ENCODE measurements at places on chromosomes 11 and 22.

GRCh38 chr22:46776876-46777608 is 14.6 kb downstream of the TBC1D22A start:
- no peak for DNase-seq

DNA sequence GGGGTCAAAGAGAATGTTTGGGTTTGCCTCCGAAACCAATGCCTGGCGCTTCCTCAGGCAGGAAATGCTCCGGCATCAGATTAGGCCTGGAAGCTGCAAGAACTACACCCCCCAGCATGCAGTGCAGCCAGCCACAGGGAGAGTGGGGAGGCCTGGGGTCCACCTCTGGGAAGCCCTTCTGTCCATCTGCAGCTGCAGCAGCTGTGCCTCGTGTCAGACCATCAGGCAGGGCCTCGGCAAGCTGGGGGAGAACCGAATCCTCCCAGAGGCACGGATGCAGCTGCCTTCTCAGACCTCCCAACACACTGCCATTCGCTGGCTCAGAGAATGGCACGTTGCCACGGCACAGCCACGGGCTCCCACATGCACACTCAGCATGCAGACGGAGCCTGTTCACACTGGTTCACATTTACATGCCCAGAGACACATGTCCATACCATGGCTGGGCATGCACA is 57.4 kb downstream of the NECTIN1 start:
- DNase-seq = no peak

DNA sequence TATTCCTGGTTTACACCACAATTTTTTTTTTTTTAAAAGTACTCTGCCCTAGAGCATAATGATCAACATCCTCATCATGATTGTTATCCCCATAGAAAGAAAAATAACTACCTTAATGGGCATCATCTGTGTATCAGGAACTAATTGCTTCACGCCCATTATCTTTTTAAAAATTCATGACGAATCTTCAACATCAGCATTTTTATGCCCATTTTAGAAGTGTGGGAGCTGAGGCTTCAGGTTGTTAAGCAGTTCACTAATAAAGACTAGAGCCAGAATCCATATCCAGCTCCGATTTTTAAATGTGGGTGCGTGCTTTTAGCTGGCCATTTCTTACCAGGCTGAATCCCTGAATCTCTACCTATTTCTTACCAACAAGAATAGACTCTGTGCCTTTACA is 92.9 kb upstream of the KCNA4 start:
- no peak for DNase-seq

GRCh38 chr11:43747130-43747802 is 66.7 kb downstream of the HSD17B12 start:
- no peak for DNase-seq

- no peak for DNase-seq
Observed at GRCh38 chr11:110491577-110492320, 62.0 kb downstream of the FDX1 start.

Data from LNCaP clone FGC (cell line).